ENCODE measurements at places on chromosomes 5 and 9.
A peak's percentile ranks its signal among the peaks of the same experiment; 100 is the strongest.

- DNase-seq, result peak; percentile 58
These were observed 1061.3 kb upstream of the DMAC1 start for GRCh38 chr9:8860925-8861324.

DNA sequence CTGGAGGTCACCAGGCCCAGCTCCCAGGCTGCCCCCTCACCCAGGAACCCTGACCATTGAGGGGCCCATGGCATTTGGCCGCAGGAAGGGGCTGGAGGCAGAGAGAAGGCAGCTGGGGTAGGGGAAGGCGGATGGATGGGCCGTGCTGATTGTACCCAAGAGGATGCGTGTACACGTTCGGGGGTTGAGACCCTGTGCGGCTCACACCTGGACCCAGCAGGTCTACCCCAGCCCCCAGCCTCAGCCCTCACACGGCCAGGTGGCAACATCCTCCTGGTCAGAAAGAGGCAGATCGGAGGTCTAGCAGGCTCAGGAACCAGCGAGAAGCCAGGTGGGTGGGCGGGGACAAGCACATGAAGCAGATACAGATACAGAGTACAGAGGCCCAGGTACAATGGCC is 33.7 kb downstream of the NACC2 start:
- no peak for DNase-seq

DNA sequence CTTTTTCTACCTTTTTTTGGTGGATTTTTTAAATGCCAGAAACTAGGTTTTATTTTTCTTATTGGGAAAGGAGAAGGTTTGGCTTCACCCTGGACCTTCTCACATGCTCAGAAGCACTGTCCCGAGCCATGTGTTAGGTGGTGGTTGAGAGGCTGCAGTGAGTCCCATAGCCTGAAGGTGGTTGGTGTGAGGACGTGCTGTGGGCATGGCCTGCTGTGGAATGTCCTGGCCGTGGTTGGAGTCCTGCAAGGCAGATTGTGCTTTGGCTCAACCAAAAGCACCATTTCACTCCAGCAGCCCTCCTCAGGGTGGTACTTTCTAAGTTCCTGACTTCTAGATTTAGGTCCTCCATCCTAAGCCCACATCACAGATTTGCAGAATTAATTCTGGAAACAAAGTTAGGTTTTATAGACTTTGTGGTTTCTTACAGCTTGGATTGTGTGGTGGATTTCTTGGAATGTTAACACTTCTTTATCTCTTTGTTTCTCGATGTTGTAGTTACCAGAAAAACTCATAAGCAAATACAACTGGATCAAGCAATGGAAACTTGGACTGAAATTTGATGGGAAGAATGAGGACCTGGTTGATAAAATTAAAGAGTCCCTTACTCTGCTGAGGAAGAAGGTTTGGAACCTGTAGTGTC is 22.6 kb downstream of the OTULIN start:
- no peak for DNase-seq

DNA sequence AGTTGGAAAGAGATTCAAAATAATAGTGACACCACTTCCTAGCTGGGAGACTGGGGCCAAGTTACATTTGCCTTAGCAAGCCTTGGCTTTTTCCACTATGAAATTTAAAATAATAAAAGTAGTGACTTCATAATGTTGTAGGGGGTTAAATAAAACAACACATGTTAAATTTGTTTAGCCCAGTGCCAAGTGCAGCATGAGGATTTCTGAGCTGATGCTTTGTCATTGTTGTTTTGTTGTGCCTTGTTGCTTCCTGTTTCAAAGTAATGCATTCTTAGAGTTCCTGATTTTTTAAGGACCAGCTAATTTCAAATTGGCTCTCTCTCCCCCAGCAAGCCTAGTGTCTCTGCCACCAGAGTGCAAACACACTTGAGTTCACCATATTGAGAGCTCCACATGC is 270.7 kb upstream of the PAPPA start:
- DNase-seq, result no peak

DNA sequence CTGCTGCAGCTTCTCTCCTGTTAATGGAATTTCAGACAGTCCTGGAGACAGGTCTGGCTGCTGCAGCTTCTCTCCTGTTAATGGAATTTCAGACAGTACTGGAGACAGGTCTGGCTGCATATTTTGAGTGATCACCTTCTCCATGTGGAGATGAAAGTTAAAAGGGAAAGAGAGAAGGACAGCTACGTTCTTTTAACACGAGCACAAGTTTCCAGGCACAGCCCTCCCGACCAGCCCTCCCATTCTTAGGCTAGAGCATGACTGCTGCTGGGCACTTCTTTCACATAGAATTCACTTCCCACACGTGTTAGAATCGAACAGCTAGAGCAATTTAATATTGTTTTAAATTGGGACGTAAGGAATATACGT is 133.3 kb upstream of the DMRT1 start:
- DNase-seq, result no peak

DNA sequence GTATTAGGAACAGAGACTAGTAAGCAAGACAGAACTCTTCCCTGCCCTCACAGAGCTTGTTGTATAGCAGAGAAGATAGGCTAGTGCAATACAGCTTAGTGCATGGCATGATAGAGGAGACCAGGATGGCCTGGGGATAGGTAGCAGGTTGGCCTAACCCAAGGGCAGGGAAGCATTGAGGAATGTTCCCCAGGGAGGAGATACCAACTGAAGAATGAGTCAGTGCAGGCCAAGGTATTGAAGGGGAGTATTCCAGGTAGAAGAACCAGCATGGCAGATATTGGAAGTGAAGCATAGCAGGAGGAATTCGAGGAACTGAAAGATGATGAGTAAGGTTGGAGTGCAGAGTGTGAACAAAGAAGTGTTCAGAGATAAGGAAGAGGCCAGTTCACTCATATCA is 138.6 kb upstream of the DHFR start:
- no peak for DNase-seq

- DNase-seq, result peak; percentile 12
These were observed 11.2 kb upstream of the PCDH1 start for GRCh38 chr5:141889282-141889871.

DNA sequence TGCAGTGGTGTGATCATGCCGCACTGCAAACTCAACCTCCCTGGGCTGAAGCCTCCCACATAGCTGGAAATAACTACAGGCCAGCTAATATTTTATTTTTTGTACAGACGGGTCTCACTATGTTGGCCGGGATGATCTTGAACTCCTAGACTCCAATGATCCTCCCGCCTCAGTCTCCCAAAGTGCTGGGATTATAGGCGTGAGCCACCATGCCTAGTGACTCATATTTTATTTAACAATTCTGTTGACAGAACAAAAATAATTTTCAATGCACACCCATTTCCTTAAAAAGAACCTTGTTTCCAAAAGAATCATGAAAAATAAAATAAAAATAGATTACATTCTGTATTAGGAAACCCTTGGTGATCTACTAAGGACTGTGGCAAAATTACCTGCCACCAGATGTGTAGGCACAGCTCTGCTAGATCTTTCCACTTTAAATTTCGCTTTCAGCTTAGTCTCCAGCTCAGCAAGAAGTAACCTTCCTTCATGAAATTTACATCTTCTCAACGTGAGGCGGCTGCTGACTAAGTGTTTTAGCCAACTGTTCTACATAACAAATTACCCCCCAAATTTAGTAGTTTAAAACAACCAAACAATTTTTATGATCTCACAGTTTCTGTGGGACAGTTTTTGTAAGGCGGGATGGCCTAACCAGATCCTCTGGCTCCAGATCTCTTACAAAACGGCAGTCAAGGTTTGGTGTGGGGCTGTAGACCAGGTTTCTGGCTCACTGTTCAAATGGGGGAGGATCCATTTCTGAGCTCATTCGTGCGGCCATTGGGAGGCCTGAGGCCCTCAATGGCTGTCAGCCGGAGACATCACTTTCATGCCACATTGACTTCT is 32.6 kb upstream of the GOLPH3 start:
- no peak for DNase-seq

DNA sequence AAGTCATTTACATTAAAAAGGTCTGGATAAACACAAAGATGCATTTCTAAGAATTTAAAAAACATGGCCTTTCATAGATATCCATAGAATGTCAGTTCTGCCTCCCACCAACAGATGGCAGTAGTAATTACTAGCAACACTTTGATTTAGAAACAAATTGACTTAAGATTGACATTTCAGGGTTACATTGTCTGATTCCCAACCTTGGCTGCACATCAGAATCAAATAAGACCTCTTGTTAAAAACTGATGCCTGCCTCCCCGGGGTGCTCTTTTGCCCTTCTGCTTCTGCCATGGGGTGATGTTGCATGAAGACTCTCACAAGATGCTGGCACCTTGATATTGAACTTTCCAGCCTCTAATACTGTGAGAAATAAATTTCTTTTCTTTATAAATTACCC is 146.2 kb upstream of the GPR151 start:
- peak; percentile 32 for DNase-seq

- DNase-seq, result no peak
These were observed 23.2 kb downstream of the ZBTB34 start for GRCh38 chr9:126883636-126884035.

DNA sequence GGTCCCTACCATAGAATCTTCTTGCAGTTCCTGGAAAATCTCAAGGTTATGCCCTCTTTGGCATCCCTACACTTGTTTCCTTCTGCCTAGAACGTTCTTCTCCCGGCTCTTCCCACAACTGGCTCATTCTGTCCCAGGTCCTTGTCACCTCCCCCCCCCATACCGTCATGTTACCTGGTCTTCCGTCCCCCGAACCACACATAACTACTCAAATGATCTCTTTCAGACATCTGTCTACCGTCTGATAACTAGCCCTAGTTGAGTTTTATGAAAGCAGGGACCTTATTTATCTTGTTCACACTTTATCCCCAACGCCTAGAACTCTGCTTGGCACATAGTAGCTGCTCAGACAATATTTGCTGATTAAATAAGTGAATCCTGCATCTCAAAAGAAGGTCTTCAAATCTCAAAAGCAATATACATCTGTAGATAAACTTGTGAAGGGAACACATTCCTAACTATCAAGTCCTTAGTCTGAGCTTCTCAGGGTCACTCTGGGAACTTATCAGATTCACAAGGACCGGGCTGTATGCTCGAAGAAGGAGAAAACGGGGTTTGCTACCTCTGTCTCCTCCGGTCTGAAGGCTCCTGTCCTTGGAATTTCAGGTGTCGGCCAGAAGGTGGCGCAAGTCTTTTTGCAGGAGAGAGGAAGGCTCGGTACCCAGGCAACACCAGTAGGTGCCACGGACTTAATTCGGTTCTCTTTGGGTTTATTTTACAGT is 30.0 kb downstream of the LCP2 start:
- DNase-seq, result peak; percentile 64

- DNase-seq, result no peak
These were observed 29.2 kb upstream of the PHF24 start for GRCh38 chr9:34928921-34929320.
